DND-41 (cell line): ENCODE measurements at places on chromosomes 7 and 10.

- DNase-seq, result no peak
Observed at GRCh38 chr7:86978808-86979506, 80.5 kb downstream of the ELAPOR2 start.

- DNase-seq, result no peak
Observed at GRCh38 chr10:104104926-104105325, 17.0 kb upstream of the SFR1 start.

DNA sequence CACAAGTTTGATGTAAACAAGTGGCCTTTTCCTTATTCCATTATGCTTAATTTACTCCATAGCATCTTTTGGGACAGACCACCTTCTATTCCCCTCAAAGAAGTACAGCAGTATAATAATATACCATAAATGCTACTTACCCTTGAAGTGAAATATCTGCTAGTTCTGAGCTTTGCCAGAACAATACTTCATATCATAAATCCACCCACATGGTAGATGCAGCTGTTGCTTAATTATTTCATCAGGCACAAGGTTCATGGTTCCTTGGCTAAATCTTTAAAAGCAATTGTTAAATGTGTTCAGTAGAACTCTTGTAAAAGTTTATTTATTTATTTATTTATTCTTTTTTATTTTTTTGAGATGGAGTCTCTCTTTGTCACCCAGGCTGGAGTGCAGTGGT is 32.9 kb downstream of the CSTF2T start:
- DNase-seq, result no peak

- DNase-seq, result no peak
Observed at GRCh38 chr10:98261436-98262277, 6.3 kb downstream of the LOXL4 start.

- no peak for DNase-seq
Observed at GRCh38 chr7:30880941-30881340, 30.7 kb upstream of the AQP1 start.

DNA sequence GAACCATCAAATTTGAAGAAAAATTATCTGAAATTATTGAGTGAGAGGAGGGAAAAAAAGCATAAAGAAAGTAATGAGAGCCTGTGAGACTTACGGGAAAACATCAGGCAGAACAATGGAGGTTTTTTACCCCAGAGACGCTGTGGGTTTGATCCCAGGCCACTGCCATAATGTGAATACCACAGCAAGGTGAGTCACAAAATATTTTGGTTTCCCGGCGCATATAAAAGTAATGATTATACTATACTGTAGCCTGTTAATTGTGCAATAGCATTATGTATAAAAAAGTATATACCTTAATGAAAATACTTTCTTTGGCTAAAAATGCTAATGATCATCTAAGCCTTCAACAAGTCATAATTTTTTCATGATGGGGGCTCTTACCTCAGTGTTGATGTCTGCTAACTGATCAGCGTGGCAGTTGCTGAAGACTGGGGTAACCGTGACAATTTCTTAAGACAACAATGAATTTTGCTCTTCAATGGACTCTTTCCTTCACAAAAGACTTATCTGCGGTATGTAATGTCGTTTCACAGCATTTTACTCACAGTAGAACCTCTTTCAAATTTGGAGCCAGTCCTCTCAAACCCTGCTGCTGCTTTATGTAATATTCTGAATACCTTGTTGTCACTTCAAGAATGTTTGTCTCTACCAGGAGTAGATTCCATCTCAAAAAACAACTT is 97.0 kb upstream of the FAM20C start:
- no peak for DNase-seq

- DNase-seq, result peak; percentile 64
Observed at GRCh38 chr10:13659887-13660550, 73.3 kb downstream of the PRPF18 start.

DNA sequence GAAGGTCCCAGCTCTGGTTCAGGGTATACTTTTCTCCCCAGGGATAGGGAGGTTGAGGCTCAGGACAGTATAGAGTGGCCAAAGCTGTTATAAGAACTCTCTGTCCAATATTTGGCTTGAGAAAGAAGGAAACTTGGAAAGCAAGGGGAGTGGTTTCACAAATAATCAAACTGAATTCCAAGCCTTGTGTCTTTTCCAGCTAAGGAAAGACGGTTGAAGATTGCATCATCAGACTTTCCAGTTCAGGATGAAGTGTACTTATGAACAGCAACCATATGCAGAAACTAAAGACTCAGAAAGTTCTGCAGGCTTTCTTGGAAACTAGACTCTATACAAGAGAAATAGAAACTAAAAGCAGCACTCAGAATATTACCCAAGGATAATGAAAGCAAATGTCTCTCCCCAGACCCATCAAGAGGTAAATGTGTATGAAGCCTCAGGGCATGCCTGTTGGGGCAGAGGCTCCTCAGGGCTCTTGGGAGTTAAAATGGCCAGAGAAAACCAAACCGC is 46.4 kb downstream of the RAMP3 start:
- no peak for DNase-seq

- no peak for DNase-seq
Observed at GRCh38 chr10:117214401-117214800, 17.1 kb downstream of the KCNK18 start.

GRCh38 chr7:31933481-31933880 is 136.7 kb downstream of the PDE1C start:
- no peak for DNase-seq

- DNase-seq, result no peak
Observed at GRCh38 chr10:112938808-112939482, 11.1 kb upstream of the TCF7L2 start.

- DNase-seq, result peak; percentile 67
Observed at GRCh38 chr7:44072364-44073231, 7.2 kb upstream of the PGAM2 start.

DNA sequence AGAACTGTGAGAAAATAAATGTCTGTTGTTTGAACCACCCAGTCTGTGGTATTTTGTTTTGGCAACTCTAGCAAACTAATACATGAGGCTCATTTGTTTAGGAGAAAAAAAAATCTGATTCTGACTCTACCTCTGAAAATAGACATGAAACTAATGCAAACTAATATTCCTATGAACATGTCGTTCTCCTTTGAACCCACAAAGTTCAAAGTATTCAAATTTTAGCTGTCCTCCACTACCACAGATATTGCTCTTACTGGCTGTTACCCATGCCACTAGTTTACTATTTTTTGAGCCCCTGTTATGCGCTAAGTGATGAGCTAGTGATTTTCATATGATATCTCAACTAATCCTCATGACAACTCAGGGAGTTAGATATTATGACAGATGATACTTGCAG is 58.8 kb upstream of the ZNF804B start:
- no peak for DNase-seq

DNA sequence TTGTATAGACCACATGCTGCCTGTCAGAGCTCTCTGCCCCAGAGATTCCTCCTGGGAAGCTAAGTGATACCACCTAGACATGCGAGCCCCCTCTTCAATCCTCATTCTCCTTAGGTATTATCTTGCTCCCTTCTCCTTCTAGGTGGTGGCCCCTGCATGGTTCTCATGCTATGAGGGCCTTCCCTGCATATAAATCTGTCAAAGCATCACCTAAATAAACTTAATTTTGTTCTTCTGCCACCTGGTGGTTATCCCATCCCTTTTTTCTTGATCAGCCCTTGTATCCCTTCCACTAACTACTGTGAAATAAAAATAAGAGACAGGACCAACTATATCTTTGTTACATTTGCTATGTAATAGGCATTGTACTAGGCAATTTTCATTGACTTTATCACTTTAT is 242.1 kb downstream of the CDC14C start:
- DNase-seq, result no peak

GRCh38 chr10:133335246-133336117 is 1.2 kb downstream of the CALY start:
- DNase-seq, result no peak

DNA sequence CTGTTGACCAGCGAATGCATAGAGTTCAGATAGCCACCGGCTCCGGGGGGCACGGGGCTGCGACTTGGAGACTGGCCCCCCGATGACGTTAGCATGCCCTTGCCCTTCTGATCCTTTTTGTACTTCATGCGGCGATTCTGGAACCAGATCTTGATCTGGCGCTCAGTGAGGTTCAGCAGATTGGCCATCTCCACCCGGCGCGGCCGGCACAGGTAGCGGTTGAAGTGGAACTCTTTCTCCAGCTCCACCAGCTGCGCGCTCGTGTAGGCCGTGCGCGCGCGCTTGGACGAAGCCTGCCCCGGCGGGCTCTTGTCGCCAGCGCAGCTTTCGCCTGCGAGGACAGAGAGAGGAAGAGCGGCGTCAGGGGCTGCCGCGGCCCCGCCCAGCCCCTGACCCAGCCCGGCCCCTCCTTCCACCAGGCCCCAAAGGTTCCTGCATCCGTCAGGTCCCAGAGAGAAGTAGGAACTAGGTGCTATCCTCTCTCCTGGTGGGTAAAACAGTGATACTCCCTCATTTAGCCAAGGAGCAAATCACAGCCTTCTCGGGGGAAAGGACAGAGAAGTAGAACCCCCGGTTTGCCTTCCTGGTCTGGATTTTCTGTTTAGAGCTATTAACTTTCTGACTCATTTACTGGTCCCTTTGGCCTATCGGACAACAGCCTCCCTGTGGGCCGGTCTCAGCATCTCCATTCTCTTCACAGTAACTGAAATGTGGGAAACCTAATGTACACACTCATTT is 6.1 kb upstream of the HOXA2 start:
- no peak for DNase-seq

DNA sequence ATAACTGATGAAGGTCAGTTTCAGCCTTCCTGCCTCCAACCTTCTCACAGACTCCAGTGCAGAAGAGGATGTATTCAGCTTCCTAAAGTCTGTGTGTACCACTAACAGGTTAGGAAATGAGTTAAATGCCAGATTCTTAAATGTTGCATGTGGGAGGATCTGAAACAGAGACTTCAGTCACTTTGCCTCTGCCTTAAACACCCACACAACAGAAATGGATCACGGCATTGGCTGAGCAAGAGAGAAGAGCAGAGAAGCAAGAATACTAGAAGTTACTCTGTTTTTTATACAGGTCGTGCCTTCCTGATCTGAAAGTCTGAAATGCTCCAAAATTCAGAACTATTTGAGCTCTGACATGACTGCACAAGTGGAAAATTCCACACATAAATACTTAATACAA is 98.9 kb upstream of the ARHGAP21 start:
- DNase-seq, result no peak

DNA sequence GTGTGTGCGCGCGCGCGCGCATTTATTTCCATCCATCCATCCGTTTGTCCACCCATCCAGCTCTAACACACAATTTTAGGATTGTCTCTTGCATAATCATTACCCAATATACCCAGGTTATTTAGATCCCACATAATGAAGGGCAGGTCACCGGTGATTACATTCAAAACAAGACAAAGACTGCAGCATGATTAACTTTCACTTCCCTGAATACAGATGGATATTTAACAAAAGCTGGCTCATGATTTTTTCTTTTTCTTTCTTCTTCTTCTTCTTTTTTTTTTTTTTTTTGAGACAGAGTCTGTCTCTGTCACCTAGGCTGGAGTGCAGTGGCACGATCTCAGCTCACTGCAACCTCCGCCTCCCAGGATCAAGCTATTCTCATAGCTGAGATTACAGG is 86.2 kb downstream of the SH3PXD2A start:
- DNase-seq, result no peak

- no peak for DNase-seq
Observed at GRCh38 chr7:27875061-27875460, 135.1 kb downstream of the TAX1BP1 start.

DNA sequence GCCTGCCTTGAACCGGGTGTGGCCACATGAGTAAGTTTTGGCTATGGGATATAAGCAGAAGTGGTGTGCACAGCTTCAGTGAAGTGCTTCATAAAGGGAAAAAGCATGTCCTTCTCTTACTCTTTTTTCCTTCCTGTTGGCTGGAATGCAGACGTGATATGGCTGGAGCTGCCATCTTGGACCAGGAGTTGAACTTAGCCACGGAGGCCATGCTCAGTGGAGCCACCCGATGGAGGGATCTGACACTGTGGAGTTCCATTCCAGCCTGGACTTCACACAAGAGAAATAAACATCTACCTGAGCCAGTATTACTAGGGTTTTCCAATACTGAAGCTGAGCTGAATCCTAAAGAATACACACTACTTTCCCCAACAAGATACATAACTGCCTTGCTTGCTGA is 52.3 kb downstream of the CCDC3 start:
- DNase-seq, result no peak

DNA sequence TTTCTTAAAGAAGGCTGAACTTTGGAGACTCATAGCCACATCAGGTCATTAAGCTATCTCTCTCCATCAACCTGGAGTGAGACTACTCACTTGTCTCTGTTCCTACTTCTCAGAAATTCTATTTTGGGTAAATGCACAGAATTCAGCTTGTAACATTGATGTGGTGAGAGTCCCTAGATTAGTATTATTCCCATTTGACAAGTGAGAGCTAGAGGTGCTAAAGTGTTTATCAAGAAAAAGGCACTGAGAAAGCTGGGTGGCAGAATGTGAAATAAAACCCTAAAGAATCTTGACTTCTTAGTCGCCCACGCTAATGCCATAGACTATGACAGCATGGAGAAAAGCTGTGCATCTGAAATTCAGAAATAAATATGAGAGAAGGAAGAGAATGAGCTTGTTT is 73.4 kb upstream of the PDCD4 start:
- DNase-seq, result no peak

- no peak for DNase-seq
Observed at GRCh38 chr7:17556247-17556956, 257.9 kb downstream of the AHR start.

- no peak for DNase-seq
Observed at GRCh38 chr7:40833191-40833887, 698.5 kb downstream of the SUGCT start.

- DNase-seq, result no peak
Observed at GRCh38 chr7:85065306-85065705, 121.5 kb downstream of the SEMA3D start.

DNA sequence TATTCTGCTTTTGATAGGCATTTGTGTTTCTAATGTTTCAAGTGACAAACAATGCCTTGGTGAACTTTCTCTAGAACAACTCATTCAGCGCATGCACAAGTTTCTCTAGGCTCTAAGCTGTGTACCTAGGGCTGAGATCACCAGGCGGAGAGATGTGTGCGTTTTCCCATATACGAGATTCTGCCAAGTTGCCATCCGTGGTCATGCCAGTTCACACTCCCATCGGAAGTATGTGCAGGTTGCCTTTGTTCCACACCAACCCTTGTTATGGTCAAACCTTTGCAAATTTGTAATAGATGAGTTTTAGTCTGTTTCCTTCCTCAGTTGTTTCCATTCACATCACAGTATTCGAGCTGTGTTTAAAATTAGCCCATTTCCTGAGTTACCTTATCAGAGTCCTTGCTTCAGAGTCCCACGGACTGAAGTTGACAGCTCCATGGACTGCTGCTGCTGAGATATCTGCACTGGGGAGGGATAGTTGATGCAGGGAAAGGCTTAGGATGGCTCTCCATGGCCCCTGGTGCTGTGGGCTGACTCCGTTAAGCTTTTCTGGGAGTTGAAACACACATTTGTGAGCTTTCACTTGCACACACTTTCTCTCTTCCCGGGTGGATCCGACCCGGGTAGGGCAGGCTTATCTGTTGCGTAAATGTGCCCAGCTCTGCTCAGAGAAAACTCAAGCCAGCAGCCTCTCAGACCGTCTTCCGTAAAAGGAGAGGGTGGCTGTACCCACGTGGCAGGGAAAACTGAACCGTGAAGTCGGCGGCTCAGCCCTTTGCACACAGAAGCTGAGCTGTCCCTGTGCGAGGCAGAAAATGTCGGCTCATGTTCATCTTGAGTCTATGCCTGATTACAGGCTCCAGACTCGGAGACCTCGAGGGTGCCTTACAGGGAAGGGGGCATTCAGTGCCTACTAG is 49.4 kb downstream of the HK1 start:
- no peak for DNase-seq
